ENCODE measurements at places on chromosomes 1 and 21. TPM values are rescaled to one million over a fixed set of nuclear protein-coding genes. Genes with fewer than 3 reads are reported as not detected.

The PHACTR4 gene
- 34.5 TPM for total RNA-seq

The TTC22 gene
- 0.82 TPM for total RNA-seq

The CCDC17 gene
- total RNA-seq = 2.2 TPM

The HAPLN2 gene
- total RNA-seq = 97.3 TPM

The HHAT gene
- total RNA-seq = 6.7 TPM

The LEMD1 gene
- total RNA-seq = 3.4 TPM

The TAS1R1 gene
- total RNA-seq = not detected

The PLCH2 gene
- total RNA-seq = 31.6 TPM

The NAV1 gene
- 85.9 TPM for total RNA-seq

The OVAAL gene
- total RNA-seq = not detected

The ROR1 gene
- total RNA-seq = 4.2 TPM

The SPRR3 gene
- total RNA-seq = not detected

The TMEM200B gene
- 0.85 TPM for total RNA-seq

The HTR1D gene
- 1.9 TPM for total RNA-seq

The TFF2 gene
- total RNA-seq = not detected

The ECM1 gene
- 17.2 TPM for total RNA-seq

The DAB1 gene
- total RNA-seq = 9.1 TPM

The PTGS2 gene
- 7.2 TPM for total RNA-seq

The CBR3 gene
- total RNA-seq = 6.7 TPM

The SH3D21 gene
- total RNA-seq = 15.1 TPM

The LEFTY2 gene
- total RNA-seq = not detected

The SMIM34 gene
- not detected for total RNA-seq
